ENCODE measurements at places on chromosomes 7 and 10.

DNA sequence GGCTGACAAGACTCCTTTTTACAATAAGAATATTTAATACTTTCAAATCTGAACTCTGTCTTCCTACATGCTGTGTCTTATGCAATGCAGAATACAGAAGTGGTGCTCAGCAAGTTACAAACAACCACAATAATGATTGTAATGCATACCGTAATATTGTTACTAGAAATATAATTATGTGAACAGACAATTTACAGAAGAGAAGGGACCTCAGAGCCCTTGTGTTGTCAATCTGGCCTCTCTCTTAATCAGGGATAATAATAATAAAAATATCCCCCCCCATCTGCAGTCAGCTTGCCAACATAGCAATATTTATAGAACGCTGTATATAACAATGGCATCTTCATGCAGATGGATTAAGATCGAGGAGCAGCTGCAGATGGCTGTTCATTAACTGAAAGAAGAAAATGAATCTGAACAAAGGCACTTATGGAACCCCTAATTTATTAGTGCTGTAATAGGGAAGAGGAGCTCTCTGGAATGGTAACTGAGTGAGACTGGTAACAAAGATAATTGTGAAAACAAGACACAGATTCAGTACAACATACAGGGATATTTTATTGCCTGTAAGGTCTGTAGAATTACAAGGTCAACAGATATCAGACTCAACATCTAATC is 106.3 kb downstream of the TMEM26 start:
- DNase-seq, result no peak

DNA sequence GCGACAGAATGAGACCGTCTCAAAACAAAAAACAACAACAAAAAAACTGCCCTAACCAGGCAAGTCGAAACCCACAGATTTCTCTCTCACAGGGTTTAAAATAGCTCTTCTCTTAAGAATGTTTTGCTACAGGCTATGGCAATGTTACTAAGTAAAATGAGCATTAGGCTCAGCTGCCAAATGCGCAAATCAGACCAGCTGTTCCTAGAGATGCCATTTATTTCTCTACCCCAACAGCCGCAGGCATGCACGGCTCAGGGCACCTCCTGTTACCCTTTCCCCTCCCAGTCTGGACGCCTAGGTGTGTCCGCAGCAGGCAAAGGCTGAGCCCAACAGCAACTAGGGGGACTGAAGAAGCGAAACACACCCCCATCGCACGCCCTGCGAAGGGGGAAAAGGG is 168.3 kb upstream of the MBL2 start:
- DNase-seq, result no peak

- no peak for DNase-seq
Measured at GRCh38 chr7:69190763-69191162, 407.5 kb upstream of the AUTS2 start.

DNA sequence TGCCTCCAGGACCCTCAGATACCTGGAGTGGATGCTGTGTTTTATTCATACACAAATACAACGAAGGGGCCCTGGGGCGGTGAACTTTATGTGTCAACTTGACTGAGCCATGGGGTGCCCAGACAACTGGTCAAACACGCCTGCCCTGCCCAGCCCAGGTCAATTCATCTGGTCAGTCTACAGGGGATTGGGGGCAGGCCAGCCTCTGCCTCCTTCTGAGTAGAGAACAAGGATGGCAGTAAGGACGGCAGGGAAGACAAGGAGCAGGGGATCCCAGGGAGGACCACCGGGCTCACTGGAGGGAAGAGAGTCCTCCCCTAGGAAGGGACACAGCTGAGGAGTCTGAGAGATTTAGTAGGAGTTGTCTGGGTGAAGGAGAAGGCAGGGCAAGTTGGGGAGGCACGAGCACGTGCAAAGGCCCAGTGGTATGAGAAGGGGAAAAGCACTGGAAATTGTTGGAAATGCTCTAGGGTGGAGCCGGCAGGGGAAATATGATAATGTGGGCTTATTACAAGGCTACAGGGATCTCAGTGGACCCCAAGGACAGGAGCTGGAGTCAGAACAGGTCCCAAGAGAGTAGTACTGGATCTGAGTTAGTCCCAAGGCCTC is 63.4 kb downstream of the MYL10 start:
- no peak for DNase-seq

- DNase-seq, result no peak
Measured at GRCh38 chr10:107417446-107417845, 252.9 kb upstream of the SORCS1 start.

DNA sequence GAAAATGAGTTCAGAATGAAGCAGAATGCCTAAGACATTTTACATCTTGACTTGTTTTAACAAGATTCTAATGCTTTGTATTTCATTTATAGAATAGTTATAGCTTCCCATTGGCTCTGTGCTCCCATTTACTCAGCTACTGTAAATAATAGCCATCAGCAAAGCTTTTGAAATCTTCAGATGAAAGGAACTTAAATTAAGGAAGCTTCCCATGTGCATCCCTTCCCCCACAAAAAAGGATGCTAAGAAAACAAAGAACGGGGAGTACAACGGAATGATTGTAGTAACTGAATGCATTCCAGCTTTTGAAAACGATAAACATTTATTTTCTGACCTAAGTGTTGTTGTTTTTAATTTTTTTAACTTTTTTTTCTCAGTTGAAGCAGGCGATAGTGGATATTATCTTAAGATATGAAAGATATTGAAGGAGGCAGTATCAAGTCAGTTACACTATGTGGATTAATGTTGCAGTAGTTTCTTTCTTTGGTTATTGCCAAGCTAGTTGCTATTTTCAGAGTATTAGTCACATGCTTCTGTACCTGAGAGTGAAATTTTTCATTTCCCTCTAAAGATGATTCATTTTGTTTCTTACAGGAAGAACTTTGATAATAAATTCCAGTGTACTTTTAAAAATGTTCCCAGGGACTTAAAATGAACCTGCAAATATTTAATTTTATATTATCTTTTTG is 129.2 kb downstream of the KCND2 start:
- no peak for DNase-seq

- no peak for DNase-seq
Measured at GRCh38 chr10:17144032-17144431, 14.4 kb upstream of the CUBN start.

DNA sequence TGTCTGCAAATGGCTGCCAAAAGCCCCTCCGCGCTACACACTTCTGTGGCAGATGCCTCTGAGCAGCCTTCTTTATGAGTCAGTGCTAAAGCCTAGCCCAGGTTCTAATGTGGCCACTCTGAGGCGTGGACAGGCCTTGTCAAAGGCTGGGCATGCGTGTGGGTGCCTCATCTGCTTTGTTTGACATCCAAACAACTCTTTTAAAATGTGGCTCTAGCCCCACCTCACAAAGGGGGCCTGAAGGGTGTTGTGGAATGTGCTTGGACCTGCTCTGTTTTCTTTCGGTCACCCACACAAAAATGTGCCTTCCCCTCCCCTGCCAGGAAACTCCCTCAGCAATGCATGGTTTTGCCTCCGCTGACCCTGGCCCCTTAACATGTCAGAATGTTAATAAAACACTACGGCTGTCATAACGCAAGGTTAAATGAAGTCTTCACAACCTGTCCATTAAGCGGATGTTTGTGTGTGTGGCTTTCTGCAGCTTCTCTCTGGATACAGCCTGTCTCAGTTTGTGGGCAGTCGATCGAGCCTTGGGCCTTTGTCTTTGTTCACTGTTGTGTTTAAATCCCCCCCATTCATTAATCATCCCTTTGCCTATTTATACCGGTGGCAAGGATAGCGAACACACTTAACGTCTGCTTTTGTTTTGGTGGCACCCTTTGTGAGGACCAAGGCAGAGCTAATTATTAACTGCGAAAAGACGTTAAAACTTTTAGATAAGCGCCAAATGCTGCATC is 718.9 kb downstream of the LRMDA start:
- DNase-seq, result peak; percentile 3

- no peak for DNase-seq
Measured at GRCh38 chr7:114857605-114858004, 64.3 kb upstream of the MDFIC start.

DNA sequence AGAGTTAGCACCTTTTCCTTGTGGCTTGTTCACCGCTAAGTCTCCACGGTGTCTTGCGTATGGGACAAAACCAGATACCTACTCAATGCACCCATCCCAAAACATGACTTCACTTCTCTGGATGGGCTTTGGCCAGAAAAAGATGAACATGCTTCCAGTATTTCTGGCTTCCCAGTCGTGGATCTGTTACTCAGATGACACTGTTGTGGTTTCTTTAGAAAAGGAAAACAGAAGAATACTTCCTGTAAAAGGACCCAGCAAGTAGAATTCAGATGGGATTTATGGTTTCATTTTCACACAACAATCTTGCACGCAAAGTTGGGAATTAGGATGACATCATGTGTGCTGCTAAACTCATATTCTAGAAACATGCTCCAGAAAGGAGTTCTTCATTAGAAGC is 216.7 kb downstream of the ADAM12 start:
- no peak for DNase-seq

DNA sequence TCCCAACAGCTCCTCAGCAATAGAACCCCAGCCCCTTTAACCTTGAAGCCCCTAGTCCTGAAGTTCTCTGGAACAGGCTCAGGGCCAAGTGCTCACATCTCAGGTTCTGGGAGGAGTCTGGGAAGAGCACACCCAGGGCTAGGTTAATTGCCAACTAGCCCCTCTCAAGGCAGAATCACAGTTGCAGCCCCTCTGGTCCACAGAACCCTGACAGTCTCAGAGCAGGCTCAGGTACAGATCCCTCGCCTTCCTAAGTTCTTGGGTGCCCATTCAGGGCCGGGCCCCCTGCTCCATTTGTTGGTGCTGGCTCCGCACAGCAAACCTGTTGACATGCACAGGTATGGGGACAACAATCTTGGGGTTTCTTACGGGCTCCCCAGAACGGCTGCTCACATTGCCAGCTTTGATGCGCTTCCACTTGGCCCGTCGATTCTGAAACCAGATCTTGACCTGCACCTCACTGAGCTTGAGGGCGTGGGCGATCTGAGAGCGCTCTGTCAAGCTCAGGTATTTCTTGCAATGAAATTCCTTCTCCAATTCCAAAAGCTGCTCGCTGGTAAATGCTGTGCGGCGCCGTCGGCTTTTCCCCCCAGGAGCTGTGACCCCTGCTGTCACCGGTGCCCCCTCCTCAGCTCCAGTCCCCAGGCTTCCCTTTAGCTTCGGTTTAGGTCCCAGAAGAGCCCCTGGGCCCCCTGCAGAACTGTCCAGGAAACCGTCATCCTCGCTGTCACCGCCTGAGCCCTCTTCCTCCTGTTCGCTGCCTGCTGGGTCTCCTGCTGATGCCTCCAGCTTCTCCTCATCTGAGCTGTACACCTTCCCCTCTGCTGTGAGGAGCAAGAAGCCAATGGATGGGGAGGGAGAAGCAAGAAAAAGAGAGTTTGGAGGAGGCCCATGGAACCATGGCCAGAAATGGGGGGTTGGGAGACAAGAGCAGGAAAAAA is 18.9 kb downstream of the GBX1 start:
- no peak for DNase-seq

DNA sequence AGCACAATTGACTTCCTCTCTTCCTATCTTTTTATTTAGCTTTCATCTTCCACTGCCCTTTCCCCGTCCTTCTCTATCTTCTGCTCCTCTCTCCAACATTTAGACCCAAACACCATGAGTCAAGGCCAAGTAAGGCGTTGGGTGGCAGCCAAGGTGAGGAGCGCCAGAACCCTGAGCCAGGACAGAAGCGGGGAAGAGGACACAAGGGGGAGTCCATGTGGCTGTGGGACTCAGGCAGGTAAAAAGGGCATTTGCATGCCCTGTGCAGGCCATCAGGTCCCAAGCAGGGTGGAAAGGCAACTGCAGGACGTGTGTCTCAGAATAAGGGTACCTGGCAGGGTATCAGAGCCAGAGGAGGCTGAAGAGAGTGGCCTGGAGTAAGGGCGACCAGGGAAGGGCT is 192.4 kb upstream of the PFKP start:
- no peak for DNase-seq

DNA sequence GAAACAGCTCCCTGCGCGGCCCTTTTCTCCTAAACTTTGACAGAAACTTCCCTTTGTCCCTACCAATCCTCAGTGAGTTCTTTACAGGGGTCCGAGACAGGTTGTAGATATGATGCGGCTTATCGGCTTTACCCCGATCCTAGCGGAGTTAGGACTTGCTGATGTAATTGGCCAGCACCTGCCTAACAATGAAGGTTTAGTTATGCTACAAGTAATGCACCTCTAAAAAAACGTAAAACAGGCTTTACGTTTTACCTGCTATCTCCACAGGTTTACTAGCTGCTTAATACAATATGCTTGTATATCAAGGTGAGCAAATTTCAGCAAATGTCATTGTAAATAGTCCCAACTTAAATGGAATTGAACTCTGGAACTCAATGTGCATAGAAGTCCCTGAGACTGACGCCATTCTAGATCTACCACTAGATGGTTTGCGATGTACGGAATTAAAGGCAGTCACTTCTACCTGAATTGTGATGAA is 697 bp upstream of the SNX13 start:
- peak; percentile 27 for DNase-seq

DNA sequence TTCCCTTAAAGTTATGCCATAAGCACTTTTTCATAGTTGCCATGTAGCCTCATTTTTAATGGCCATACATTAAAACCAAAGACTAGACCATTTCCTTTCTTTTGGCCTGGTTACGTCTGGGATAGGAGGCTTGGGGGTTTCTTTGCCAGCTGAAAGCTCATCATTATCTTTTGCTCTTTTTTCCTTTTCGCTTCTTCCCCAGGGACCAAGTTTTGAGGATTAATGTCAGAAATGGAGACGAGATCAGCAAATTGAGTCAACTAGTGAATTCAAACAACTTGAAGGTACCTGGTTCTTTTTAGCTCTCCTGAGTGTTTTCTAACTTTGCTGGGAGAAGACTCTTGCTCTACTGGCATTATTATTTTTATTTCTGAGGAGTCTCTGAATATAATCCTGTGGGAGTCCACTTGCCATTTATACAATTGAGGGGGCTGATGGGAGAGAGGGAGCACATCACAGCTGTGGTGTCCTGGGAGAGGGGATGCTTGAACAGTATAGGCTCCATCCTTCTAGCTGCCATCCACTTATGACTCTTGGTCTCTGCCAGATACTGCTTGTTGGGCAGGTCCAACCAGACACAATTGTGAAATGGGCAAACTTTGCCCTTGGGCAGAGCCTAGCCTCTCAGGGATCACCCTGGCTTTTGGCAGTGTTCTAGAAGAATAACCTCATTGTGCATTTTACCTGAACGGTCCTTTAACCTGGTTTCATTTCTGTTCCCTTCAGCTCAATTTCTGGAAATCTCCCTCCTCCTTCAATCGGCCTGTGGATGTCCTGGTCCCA is 5.8 kb downstream of the CPA4 start:
- DNase-seq, result no peak

- no peak for DNase-seq
Measured at GRCh38 chr7:143967398-143967797, 12.8 kb downstream of the OR2F1 start.

DNA sequence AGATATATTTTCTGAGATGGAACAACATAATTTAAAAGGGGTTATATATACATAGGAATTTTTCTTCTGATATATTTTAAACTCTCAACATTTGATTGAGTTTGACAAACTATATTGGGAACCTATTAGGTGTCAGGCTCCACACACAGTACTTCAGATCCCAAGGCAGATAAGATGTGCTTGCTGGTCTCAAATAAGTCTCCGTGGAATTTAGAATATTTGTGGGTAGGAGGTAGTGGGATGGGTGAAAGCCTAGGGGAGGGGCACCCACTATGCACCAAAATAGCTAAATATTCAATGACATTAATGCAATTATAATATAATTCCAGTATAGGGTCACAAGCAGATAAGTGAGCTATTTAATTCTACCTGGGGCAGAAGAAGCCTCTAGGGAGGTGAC is 81.5 kb downstream of the ARL4A start:
- DNase-seq, result no peak

GRCh38 chr10:28991333-28992270 is 297.3 kb upstream of the LYZL1 start:
- no peak for DNase-seq

Measured in globus pallidus (tissue), 1 donor.